Osteocyte (in vitro differentiated cells): ENCODE measurements at places on chromosomes 7 and 10.

GRCh38 chr10:70034232-70034631, 18.4 kb upstream of the MACROH2A2 start:
- DNase-seq, result no peak

DNA sequence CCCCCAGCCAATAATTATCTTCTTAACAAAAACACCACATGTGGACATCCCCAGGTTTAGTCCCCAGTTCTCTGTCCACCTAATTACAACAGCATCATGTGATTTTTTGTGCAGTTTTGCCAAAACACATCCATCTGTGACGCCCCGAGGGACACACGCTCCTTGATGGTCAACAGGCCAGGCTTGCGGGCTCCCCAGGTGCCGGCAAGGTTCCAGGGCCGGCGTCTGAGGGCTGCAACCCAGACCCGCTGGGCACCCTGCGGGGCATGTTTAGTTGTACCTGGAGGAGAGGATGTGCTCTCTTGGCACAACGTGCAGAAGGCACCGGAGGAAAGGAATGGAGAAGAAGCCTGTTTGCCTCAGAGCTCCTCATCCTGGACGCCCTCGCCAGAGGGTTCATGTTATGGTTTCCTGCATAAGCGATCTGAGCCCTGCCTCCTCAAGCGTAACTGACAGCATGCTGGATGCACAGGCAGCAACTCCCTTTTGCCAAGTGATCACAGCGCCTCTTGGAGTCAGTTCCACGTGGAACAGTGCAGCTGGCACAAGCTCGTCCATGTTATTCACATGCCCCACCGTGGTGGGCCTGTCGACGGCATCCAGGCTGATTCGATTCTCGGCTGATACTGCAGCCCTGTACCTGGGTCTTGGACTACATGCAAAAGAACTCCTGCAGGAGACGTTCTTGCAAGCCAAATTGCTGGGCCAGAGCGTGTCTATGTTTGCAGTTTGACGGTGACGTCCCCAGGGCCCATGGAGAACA, 41.6 kb downstream of the JAKMIP3 start:
- DNase-seq, result peak; percentile 82

DNA sequence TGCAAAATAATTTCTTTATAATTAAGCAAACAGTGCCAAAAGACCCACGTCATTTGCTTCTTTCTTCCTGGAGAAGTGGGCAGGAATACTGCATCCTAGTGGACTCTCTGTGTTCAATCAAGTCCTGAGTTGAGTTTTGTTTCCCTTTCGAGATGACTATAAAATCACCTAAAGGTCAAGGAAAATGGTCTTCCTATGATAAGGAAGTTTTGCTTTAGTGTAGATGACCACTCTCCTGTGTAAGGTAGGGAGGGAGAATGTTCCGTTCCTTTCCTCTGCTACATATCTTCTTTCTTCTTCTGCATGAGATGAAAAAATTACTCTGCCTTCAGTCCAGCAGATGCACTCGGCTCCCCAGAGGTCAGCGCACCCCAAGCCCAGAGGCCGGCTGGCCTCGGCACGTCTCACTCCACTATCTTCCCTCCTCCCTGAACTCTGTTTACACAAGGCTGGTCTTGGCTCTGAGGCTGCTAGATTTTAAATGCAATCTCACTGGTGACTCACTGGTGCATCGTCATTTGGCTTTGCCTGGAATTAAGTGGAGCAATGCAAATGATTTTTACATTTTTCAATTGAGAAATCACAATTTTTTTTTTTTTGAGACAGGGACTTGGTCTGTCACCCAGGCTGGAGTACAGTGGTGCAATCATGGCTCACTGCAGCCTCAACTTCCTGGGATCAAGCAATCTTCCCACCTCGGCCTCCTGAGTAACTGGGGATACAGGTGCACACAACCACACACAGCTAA, 18.6 kb upstream of the VDAC2 start:
- DNase-seq, result no peak

- DNase-seq, result no peak
Observed at GRCh38 chr7:4681218-4681851, 760 bp upstream of the FOXK1 start.

DNA sequence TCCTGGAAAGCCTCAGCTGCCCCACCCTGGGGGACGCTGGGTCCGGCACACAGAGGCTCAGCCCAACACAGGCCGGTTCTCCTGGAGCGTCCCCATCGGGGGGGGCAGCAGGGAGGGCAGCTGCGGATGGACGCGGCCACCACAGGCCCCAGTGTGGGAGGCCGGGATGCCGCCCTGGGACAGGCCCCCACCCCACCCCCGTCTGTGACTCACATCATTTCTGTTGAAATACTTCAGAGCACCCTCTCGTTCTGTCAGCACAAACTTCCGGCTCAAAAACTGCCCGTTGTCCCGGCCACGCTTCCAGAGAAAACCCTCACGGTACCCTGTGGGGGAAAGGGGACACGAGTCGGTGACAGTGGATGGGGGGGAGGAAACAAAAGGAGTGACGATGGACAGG, 28.5 kb downstream of the GET4 start:
- no peak for DNase-seq
